ENCODE measurements at places on chromosomes 2 and 18.

GRCh38 chr2:205139822-205140463 is 542.4 kb upstream of the NRP2 start:
- no peak for DNase-seq

DNA sequence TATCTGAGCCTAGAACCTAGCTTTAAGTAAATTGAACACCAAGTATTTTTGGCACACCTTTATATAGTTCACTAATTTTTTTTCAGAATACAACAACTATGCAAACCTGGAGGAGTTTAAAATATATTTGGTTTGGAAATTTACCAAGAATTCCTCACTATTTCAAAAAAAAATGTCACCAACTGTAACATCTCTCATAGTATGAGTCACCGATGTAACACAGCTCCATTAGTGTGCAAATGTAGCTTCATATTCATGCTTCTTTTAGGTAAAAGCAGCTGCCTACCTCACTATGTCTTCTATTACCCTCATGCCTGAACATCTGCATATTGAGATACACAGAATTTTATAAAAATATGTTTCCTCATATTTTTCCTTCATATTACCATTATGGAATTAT is 80.5 kb downstream of the NRXN1 start:
- DNase-seq = no peak

GRCh38 chr18:74230922-74231714 is 60.6 kb downstream of the CYB5A start:
- DNase-seq = no peak

- DNase-seq = no peak
These were observed 121.2 kb upstream of the EPC2 start for GRCh38 chr2:148523315-148523714.

- no peak for DNase-seq
These were observed 12.9 kb upstream of the ESPNL start for GRCh38 chr2:238087211-238087610.

DNA sequence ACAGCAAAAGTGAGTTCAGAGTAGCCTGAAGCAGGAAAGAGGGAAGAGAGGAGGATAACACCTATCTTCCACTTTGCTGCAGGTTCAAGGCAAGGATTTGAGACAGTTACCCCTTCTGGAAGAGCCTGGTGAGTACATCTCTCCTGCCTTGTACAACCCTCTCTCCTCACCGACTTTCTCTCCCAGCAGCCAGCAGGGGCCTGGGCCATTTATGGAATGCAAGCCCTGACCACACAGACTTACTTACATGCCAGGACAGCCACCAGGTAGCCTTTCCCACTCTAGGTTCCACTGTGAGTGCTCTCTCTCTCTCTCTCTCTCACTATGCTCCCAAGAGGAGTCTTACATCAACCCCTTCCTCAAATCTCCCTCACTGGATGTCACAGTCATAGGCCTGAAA is 57.0 kb downstream of the BCL11A start:
- DNase-seq = no peak

- DNase-seq = no peak
These were observed 159.5 kb downstream of the ACKR3 start for GRCh38 chr2:236728916-236729670.

DNA sequence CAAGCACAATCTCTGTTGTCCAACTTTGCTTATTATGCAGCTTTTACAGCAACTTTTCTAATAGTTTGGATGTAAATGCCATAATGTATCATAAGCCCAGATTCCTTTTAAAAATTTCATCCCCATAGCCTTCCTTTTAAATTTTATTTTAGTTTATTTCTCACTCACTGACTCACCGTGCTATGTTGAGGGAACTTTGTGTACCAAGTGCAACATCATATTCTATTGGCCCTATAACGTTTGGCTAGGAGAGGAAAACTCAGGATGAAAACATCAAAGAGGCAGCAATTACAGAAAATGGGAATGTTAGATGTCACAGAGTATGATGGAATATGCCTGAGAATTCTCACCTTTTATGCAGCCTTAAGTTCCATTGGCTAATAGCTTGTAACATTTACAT is 135.5 kb downstream of the LCLAT1 start:
- DNase-seq = no peak

Measured in stimulated activated CD4-positive, alpha-beta T cell treated with anti-CD3 and anti-CD28 coated beads, Interleukin-1b, Interleukin-23, amount 100 ng/mL, for 1 hour (primary cell).